Naive thymus-derived CD8-positive, alpha-beta T cell (primary cell): ENCODE measurements at places on chromosomes 5 and 9. TPM values are rescaled to one million over a fixed set of nuclear protein-coding genes. Genes with fewer than 3 reads are reported as not detected.

DNA sequence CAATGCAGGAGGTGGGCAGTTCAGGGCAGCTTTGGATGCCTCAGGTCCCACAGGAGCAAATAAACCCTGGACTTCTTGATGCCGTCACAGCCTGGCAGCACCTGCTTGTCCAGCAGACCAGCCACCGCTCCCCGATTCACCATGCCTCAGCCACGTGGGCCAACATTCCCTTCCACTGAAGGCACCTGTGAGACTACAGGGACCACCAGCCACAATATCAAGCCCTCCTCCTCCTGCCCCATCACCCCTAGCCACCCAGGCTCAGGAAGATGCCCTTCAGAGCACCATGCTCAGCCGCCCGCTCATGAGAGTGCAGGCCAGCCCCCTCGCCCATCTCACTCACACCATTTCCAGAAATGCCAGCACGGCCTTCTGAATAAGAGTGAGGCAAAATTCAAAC is 234.7 kb downstream of the SYK start:
- no peak overlapping the region for H3K4me3 ChIP-seq
- no peaks in the 10 kb centered on the region for H3K36me3 ChIP-seq
- peaks cover 13% of the 10 kb centered on the region for H3K27me3 ChIP-seq
- no peak overlapping the region for H3K27ac ChIP-seq
- peaks cover 28% of the 10 kb centered on the region for H3K4me1 ChIP-seq

DNA sequence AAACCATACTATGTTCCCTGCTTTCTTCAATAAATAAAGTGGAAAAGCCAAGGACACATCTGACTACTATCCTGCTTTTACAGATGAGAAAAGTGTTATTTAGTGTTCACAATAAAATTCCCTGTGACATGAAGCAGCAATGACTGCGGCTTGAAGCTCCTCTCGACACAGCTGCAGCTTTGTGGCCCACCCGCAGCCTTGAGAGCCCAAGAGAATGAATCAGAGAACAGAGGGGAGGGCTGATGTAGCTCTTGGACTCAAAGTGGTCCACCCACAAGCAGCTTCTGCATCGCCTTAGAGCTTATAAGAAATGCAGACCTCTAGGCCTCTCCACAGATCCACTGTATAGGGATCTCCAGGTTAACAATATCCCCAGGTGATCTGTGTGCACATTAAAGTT is 181.3 kb upstream of the GNA14 start:
- peaks cover 7% of the 10 kb centered on the region for H3K36me3 ChIP-seq
- peaks cover 54% of the 10 kb centered on the region for H3K4me1 ChIP-seq
- no peak overlapping the region for H3K27ac ChIP-seq

Gene TXNDC8
- total RNA-seq = not detected

Gene ACOT12
- total RNA-seq = not detected

Gene CEL
- total RNA-seq = 1.3 TPM

Gene IL9
- total RNA-seq = not detected

Gene IL13
- 0.31 TPM for total RNA-seq

Gene CDC25C
- not detected for total RNA-seq

GRCh38 chr9:121067640-121068039 is 7.1 kb upstream of the CNTRL start:
- peaks cover 28% of the 10 kb centered on the region for H3K4me1 ChIP-seq
- no peak overlapping the region for H3K27ac ChIP-seq
- no peak overlapping the region for H3K4me3 ChIP-seq
- H3K36me3 ChIP-seq = no peaks in the 10 kb centered on the region
- no peaks in the 10 kb centered on the region for H3K27me3 ChIP-seq

Gene CENPH
- total RNA-seq = 8.3 TPM

Gene TTF1
- total RNA-seq = 20.9 TPM

DNA sequence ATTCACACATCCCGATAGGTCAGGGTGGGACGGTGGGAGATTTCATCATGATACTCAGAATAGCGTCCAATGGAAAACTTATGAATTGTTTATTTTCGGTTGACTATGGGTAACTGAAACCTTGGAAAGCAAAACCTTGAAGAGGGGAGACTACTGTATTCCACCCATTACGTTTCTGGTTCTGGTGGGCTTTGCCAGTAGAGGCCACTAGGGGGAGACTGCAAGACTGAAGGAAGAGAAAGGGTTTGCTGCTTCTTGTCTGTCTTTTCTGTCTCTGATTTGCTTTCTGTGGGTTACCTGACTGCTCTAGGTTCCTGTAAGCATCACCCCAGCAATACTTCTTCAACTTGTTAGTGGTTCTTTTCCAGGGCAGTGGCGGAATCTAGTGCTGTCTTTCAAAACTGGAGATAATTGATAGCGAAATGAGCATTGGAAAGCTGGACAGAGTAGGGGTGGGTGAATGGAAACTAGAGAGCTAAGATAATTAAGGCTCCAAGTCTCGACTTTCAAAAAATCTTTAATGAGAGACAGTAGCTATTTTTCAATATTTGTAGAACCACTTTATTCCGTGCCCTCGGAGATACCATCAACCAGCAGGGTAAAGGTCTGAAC is 27.0 kb downstream of the GRIN3A start:
- H3K36me3 ChIP-seq = no peaks in the 10 kb centered on the region
- peaks cover 13% of the 10 kb centered on the region for H3K27me3 ChIP-seq
- H3K27ac ChIP-seq = no peak overlapping the region
- DNase-seq = peak; percentile 27
- no peak overlapping the region for H3K4me3 ChIP-seq
- H3K4me1 ChIP-seq = no peaks in the 10 kb centered on the region

- DNase-seq = no peak
- no peak overlapping the region for H3K27ac ChIP-seq
- H3K4me1 ChIP-seq = no peaks in the 10 kb centered on the region
- H3K4me3 ChIP-seq = no peak overlapping the region
- no peaks in the 10 kb centered on the region for H3K27me3 ChIP-seq
Observed at GRCh38 chr5:94268226-94268625, 350.2 kb downstream of the KIAA0825 start.

- H3K27ac ChIP-seq = no peak overlapping the region
- no peaks in the 10 kb centered on the region for H3K27me3 ChIP-seq
- DNase-seq = no peak
- no peak overlapping the region for H3K4me3 ChIP-seq
Observed at GRCh38 chr5:125042261-125042890, 295.9 kb upstream of the ZNF608 start.

DNA sequence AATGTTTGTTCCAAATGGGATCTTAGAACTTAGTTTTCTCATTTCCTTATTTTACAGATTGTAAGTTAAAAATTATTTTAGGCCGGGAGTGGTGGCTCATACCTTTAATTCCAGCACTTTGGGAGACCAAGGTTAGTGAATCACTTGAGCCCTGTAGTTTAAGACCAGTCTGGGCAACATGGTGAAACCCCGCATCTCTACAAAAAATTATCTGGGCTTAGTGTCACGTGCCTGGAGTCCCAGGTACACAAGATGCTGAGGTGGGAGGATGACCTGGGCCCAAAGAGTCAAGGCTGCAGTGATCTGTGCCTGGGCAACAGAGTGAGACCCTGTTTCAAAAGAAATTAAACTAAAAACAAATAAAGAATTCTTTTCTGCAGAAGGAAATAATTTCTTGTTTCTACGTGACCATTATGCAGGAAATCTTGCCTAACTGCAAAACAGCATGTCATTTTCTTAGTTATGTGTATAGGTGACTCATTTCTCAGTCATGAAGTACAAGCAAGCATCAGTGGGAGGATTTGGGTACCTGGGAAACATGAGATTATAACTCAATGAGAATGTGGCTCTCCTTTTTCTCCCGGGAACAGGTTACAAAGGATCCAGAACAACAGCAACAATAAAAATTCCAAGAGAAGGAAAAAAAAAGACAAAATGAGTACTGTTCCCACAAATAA is 375.1 kb upstream of the ST8SIA4 start:
- no peaks in the 10 kb centered on the region for H3K36me3 ChIP-seq
- H3K27me3 ChIP-seq = no peaks in the 10 kb centered on the region
- H3K4me3 ChIP-seq = no peak overlapping the region
- no peak for DNase-seq

DNA sequence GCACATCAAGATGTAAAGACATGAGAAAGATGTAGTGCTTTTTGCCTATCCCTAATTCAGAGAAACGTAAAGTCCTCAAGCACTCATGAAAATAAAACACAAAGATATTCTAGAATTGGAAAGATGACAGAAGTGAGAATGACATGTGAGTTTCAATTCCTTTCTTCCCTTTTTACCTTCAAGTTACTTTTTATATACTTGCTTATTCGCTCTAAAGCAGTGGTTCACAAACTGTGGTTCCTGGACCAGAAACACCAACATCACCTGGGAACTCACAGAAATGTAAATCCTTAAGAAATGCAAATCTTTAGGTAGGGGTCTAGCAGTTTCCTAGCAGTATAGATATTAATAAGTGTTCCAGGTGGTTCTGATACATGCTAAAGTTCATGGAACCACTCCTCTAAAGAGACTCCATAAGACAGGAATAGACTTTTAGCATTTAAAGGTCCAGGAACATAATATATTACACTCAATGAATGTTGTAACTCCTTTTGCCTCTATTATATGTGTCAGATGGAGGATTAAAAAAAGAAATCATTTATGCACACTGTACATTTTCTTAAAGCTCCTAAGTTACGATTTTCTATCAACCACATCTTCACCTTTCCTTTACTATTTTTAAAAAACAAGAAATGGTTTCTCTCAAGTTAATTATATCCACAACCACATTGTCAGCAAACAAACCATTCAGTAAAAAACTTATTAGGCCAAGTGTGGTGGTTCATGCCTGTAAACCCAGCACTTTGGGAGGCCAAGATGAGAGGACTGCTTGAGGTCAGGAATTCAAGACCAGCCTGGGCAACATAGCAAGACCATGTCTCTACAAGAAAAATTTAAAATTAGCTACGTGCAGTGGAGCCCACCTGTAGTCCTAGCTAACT is 39.9 kb downstream of the ERP44 start:
- DNase-seq = no peak
- peaks cover 5% of the 10 kb centered on the region for H3K36me3 ChIP-seq

Gene FGF1
- total RNA-seq = not detected

DNA sequence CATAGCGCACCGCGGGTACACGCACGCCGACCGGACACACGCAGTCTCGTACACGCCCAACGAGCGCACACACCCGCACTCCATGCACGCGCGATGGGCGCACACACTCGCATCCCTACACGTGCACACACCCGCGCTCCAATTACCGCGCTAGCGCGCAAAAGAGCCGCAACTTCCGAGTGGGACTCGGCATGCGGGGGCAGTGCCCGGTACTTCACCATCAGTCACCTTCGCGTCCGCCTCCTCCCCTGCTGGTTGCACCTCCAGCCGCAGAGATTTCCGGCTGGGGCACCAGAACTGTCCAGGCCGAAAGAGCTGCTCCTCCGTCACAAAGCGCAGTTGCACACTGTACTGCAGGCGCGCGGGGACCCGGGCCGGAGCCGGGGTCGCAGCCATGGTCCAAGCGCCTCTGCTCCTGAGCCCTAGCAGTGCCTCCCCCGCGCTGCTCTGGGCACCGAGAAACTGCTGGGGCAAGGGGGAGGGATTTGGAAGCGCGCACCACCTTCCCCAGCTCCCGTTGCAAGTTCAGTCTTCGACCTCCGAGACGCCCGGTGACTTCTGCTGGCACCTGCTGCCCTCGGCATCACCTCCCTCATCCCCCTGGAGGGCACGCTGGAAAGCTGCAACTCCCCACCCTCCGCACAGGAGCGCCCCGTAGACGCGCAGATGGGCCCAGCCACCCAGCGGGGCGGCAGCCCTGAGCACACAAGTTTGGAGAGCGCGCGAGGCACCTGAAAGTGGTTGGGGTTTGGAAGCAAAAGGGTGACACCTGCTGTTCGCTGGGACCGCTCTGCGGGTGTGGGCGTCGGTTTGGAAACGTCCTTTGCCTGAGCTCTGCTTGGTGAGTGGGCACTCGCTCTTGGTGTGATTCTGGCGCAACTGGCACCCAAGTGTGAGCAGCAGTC is 337.4 kb upstream of the PUM3 start:
- no peaks in the 10 kb centered on the region for H3K36me3 ChIP-seq
- H3K4me1 ChIP-seq = peaks cover 2% of the 10 kb centered on the region
- peak overlapping the region; percentile 26 for H3K4me3 ChIP-seq
- peaks cover 39% of the 10 kb centered on the region for H3K27me3 ChIP-seq
- no peak overlapping the region for H3K27ac ChIP-seq
